Naive thymus-derived CD8-positive, alpha-beta T cell (primary cell): ENCODE measurements at places on chromosomes 6 and 20.

GRCh38 chr6:87789198-87789899, 87.3 kb upstream of the AKIRIN2 start:
- no peak for DNase-seq

DNA sequence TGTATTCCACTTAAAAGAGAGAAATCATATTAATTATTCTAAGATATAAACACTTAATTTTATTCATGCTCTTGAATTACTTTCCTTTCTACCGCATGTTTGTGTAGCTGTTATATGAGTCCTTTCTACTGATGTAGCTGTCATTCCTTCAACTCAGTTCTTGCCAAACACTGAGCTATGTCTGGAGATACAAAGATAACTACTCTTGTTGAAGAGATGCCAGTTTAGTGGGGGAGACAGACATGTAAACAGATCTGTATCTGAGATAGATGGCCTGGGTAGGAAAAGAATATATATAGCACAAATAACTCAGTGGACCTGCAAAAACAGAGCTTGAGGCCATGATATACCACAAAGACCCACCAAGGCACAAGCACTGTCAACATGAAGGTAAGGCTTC, 157.3 kb downstream of the BTBD9 start:
- DNase-seq, result no peak

- DNase-seq, result no peak
Observed at GRCh38 chr20:37295595-37295994, 6.1 kb downstream of the MANBAL start.

DNA sequence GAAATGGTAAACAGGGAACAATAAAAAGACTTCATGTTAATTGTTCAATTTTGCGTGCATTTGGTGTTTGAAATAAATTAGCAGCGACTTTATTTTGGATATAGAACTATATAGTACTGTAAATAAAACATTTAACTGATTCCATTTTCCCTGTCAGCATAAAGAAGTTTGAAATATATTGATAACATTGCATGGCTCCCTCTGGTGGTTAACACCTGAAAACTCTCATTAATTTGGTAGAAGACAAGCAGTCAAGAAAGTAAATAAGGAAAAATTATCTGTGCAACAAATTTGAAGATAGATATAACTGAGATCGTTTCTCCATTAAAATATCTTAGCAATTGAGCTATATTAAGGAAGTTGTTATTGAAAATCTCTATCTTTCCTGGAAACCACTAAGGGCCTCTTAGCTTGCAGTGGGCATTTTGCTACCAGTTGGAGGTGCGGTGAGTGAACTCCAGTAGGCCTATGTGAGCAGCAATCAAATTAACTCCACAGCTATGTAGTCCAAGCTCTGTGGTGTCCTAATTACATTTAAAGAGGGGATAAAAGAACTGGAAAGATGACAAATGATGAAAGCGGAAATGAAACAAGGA, 435.7 kb upstream of the FKBP1C start:
- no peak for DNase-seq

DNA sequence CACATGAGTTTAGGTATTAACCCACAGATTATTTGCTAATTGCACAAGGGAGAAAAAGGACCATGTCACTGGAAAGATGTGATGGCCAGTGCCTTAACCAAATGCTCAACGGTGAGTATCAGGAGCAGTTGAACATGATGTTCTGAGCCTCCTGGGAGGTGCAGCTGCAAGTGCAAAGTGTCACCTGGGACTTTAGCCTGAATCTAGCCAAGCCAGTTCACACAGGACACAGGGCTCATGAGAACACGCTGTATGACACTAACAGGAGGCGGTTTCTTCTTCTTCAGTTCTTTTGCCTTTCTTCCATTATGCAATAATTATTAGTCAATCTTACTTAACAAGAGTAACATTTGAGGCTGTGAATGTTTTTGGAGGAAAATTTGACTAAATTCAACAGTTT, 225.3 kb downstream of the THBS2 start:
- no peak for DNase-seq

DNA sequence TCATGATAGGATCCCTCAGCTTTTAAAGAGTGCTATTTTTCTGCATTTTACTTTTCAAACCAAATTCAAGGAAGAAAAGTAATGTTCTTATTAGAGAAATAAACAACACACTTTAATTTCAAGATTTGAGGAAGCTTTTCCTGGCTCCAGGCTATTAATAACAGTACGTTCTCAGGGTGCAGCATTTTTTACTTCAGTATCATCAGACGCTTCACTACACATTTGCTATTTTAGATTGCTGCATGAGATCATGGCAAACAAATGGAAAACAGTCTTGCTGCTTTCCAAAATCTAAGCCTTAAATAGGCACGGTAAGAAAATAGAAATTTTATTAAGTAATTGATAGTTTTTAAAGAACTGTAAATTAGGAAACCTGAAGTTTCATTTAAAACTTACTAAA, 253.6 kb upstream of the EXOC2 start:
- no peak for DNase-seq

GRCh38 chr6:131730264-131730663, 19.4 kb upstream of the CTAGE9 start:
- DNase-seq, result no peak

DNA sequence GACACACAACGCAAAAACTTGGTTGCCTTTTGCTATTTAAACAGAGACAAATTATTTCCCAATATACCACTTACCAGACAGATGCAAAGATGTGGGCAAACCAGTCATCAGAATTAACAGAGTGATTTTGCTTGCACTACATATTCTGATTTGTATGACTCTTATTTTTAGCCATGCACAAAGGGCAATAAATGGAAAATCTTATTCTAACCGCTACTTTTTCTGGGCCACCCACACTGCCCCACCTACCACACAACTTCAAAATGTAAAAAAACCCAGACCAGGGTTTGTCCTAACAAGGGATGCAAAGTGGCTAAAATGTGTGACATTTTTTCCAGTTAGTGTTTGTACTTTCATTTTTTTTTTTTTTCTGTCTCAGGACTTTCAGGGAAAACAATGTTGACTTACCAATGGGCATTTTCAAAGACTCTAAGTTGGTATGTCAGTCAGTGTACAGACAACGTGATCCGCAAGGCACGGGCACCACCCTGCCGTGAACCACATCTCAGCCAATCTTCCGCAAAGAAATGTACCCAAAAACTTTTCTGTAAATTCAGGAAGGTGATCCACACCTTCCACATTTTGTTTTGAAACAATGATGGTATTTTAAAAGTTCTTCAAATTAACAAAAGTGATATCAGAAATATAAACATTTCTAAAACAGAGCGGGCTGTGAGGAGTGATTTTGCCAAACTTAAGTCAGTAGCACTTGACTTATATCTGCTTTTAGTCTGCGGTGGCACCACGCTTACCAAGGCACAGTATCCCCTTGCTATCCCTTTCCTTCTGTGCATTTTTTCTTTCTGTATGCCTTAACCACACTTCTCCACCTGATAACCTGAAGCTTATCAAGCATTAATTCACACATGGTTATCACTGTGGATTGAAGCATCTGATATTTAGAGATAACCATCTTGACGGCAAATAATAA, 185.6 kb downstream of the GJA10 start:
- no peak for DNase-seq

DNA sequence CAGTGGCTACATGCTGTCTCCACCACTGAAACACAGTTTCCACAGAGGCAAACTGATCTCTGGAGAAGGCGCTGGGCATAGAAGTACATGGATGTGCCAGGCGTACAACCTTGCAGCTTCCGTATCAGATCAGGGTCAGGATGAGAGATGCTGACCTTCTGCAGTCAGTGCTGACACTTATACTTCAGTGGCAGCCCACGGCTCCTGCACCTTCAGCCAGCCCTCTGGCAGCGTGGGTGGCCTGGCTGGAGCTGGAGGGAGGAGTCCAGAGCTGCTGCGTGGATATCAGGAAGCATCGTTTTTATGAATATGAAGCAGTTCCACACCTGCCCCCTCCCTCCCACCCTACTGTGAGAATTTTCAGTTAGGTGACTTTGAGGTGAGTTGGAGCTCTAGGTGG, 149.3 kb downstream of the CFAP61 start:
- no peak for DNase-seq

- DNase-seq, result no peak
Observed at GRCh38 chr20:45269754-45270270, 15.4 kb upstream of the SLPI start.

DNA sequence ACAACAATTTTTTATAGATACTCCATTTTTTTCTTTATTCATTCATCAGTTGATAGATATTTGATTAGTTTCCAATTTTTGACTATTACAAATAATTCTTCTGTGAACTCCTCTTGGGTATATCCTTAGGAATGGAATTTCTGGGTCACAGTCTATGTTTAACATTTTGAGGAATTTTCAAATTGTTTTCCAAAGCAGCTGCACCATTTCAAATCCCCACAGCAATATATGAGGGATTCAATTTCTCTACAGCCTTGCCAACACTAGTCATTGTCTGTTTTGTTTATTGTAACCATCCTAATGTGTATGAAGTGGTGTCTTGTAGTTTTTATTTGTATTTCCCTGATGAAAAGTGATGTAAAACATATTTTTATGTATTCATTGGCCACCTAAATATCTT, 320.3 kb upstream of the DEFB112 start:
- DNase-seq, result no peak

DNA sequence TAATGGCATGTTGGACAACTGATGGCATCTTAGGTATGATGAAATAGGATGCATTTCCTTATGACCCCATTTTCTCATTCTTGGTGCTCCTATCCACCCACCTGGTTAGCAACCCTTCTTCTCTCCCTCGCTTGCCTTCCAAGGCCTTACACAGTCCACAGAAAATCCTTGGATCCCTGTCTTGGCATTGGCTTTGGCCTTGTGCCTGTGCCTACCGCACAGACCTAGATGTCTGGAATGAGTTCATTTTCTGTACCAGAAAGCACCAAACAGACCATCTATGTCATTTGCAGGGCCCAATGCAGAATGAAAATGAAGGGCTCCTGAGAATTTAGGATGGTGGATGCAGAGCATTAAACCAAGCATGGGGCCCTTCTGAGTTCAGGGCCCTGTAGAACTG, 99.0 kb upstream of the LAMP5 start:
- DNase-seq, result no peak

DNA sequence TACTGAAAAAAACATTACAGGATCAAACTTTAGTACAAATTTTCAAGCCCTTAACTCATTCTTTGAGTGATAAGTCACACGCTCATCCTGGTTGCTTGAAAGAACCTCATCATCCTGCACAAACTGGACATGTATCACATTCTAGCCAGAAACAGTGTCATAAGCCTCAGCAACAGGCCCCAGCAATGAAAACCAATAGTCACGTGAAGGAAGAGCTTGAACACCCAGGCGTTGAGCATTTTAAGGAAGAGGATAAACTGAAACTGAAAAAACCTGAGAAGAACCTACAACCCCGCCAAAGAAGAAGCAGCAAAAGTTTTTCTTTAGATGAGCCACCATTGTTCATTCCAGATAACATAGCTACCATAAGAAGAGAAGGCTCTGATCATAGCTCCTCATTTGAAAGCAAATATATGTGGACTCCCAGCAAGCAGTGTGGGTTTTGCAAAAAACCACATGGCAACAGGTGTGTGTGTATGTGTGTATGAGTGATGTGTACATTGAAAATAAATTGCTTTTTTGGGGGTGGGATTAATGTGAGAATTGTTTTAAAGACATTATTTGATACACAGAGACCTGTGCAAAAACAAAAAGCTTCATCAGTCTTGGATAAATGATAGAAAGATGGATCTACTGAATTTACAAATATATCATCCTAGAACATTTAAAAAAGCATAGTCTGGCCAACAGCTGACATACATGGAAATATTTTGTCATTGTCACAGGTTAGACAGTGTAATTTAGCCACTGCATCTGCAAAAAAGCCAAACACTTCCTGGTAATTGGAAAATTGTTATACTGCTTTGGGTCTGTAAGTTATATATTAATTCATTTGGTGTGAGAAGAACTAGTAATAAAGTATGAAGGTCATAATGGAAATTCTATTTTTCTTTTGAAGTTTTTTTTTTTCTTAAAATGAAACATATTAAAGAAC, 50.1 kb downstream of the PHF3 start:
- DNase-seq, result no peak

DNA sequence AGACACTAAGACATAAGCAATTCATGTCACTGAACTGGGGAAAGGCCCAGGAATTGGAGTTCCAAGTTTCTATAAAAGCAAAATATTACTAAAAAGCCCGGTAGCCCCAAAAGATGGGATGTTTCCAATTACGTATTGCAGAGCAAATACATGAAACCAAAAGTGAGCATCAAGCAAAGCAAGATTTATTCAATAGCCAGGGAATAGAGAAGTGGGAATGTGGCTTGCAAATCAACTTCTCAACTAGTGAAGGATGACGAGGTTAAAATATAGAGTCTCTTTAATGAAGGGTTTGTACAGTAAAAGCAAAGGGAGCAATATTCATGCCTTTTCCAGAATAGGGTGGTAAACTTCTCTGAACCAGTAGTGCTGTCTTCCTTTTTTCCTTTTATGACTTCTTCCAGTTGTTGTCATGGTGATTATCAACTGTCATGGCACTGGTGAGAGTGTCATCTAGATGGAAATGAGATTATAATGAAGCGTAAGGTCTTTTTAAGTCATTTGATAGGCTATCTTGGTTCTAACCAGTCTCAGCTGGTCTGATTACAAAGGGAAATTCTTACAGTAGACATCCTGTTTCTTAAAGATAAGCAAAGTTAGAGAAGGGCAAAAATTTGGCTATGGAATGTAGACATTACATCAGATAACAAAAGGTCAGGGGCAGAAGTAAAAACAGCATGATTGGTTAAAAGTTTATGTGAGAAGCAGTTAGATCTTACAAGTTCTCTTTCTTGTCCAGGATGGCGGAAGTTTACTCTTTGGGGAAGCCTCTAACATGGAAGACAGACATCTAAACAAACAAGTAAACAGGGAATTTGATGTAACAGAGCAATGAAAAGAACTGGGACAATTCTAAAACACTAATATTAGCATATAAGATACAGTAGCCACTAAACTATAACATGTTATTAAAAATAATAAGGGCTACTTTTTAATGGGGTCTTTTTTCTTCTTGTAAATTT, 96.9 kb downstream of the TBX18 start:
- DNase-seq, result no peak

DNA sequence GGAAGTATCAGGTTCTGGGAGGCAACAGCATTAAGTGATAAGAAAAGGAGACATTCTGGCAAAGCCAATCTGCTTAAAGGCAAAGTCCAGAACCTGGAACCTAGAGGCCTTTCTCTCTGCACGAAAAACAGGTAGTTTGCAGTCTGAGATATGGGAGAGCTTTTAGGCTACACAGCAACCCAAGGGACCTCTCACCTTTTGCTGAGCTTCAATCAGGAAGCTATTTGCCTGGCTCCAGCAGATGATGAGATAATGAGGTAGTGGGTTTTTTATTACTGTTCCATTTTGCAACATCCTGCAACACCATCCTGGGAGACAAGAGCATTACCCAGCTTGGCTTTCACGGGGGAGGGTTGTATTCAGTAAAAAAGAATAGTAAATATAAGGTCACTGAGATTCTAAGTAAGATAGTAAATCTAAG, 143.1 kb downstream of the ADGRG6 start:
- no peak for DNase-seq

- DNase-seq, result no peak
Observed at GRCh38 chr6:14747881-14748520, 497.9 kb upstream of the JARID2 start.
